ENCODE measurements at places on chromosomes 2 and 18.

GRCh38 chr2:158600155-158600802 is 143.5 kb downstream of the PKP4 start:
- no peak for DNase-seq

DNA sequence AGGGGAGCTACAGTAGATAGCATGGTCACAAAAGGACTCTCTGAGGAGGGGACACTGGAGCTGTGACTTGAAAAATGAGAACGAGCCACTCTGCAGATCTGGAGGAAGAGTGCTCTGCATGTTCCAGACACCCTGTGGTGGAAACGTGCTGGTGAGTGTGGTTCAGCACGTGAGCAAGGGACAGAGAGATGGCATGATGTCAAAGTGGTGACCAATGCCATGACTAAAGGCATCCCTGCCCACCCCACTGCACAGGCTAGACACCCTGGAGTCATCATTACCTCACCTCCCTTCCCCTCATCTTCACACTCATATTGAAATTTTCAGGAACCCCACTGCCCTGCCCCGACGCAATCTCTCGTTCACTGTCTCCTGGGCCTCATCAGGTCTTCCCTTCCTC is 56.5 kb downstream of the SLC4A5 start:
- DNase-seq = no peak

DNA sequence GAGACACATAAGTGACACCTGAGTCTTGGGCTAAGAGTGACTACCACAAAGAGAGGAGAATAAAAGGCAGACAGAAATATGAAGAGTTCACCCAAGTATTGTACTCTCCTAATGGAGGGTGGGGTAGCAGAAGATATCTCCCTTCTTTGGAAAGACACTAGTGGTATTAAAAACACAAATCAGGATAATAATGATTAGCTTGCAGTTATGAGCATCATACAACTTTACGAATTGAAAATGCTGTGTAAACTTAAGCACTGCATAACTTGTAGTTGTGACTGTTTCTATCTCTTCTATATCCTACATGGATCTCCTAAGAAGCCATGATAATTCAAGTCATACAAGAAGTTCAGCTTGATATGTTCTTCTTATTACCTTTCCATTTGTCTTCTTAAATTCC is 38.1 kb upstream of the CDH20 start:
- DNase-seq = no peak

GRCh38 chr2:17107151-17107550 is 411.1 kb downstream of the RAD51AP2 start:
- no peak for DNase-seq

- DNase-seq = no peak
These were observed 170.7 kb downstream of the TTC32 start for GRCh38 chr2:19731037-19731436.

DNA sequence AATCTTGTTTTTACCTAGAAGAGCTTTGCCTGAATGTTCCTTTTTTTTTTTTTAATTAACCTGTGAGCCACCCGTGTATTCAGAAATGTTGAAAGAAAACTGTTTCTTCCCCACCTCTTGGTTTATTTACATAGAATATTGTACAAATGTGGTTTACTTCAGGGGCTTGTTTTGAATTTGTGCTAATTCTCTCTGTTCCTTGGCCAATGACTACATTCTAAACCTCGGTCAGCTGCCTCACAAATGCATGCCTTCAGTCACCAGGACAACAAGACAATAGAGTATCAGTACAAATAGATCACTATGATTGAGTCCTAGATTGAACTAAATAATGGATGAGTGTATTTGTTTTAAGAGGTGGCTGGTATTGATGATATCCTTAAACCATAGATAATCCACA is 36.0 kb downstream of the AGFG1 start:
- no peak for DNase-seq

- DNase-seq = no peak
These were observed 67.9 kb downstream of the RHOB start for GRCh38 chr2:20514596-20515269.

GRCh38 chr2:10172033-10172871 is 49.7 kb downstream of the RRM2 start:
- no peak for DNase-seq

DNA sequence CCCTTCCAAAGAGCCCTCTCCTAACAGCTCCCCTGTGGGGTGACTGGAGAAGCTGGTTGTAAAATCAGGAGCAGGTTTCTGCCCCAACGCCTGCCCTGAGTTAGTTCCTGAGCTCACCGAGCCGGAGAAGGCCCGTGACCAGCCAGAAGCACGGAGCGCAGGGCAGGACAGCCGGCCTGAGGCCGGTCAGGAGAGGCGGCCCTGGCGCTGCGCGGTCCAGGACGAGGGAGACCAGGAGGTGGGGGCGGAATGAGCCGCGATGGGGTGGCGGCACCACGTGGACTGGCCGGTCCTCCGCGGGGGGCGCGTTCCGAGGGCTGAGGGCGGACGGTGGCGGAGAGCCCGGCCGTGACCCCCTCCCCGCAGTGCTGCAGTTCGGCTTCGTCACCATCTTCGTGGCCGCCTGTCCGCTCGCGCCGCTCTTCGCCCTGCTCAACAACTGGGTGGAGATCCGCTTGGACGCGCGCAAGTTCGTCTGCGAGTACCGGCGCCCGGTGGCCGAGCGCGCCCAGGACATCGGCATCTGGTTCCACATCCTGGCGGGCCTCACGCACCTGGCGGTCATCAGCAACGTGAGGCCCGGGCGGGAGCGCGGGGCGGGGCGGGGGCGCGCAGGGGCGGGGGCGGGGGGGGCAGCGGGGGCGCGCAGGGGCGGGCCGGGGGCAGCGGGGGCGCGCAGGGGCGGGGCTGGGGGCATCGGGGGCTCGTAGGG is 29.0 kb downstream of the ANO7 start:
- DNase-seq = no peak

DNA sequence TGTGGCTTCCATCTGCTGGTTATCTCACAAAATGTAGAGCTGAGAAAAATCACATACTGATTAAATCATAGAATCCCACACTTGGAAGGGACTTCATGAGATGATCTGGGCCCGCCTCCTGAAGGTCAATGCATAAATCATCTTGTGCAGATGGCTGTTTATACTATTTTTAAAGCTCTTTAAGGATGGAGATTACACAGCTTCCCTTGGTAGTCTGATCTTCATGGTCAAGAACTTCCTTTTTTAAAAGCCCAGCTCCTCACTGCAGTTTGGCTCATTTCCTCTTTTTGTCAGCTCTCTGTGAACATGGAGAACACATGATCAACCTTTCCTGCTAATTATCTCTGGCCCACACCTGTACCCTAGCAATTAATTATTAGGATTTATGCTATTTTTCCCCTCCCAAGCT is 25.9 kb downstream of the GCG start:
- no peak for DNase-seq

DNA sequence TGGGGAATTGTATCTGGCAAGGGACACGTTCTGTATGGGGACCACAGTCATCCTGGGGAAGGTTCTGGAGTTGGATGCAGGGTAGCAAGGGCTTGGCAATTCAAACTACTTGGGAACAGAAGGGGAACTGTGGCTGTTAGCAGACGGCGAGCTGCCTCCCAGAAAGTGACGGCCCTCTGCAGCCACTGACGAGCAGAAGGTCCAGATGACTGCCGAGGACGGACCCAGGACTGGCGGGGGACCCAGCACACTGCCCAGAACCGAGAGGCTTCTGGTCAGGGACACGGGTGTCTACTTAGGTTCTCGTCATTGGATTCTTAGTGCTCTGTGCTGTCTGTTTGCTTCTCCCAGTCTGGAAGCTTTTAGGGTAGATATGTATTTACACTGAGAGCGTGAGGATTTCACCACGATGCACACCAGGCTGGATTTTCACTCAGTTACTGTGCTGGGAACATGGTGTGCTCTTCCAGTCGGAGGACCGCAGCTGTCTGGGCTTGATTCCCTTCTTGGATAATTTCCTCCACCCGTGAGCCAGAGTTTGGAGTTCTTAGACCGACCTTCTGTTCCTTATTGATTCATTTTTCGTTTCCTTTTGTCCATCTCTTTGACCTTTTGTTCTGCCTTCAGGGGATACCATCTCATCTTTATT is 13.4 kb downstream of the GPR35 start:
- no peak for DNase-seq

DNA sequence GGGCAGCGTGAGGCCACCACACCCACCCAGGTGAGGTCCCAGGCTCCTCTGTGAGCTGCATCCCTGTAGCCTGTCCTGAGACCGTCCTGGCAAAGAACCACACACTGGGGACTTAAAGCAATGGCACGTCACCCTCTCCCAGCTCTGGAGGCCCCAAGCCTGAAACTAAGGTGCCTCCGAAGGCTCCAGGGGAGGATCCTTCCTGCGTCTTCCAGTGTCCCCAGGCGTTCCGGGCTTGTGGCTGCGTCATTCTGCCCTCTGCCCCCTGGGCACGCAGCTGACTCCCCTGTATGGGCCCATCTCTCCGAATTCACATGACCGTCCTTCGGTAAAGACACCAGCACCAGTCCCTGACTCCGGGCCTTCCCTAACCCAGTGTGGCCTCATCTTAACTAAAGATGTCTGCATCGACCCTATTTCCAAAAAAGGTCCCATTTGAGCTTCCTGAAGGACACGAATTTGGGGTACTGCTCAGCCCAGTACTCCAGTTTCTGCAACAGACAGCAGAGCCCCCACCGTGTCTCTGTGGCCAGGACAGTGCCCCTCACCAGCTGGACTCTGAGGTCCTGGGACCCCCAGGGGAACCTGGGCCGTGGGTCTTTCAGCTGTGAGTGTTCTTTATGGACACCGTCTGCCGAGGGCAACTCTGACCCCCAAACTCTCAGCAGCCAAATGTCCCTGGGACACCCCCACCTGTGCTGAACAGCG is 75.2 kb upstream of the CTDP1 start:
- DNase-seq = no peak

DNA sequence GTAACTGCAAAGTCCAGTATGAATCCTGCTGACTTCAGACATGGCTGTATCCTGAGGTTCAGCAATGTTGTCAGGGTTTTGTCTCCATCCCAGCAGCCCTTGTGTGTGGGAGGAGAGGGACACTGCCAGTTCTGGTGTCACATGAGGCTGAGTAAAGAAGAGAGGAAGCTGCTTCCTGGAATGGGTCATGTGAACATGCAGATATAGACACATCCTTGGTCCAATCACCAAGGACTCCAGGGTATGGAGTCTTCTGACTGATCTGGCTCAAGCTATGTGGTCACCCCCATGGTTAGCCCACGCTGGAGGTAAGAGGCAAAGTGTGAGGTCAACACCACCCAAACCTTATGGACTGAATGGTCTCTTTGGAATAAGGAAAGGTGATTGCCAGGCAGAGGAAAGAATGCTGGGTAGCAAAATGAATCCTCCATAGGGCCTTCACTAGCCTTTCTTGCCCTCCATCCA is 134.4 kb upstream of the SLC1A4 start:
- no peak for DNase-seq

DNA sequence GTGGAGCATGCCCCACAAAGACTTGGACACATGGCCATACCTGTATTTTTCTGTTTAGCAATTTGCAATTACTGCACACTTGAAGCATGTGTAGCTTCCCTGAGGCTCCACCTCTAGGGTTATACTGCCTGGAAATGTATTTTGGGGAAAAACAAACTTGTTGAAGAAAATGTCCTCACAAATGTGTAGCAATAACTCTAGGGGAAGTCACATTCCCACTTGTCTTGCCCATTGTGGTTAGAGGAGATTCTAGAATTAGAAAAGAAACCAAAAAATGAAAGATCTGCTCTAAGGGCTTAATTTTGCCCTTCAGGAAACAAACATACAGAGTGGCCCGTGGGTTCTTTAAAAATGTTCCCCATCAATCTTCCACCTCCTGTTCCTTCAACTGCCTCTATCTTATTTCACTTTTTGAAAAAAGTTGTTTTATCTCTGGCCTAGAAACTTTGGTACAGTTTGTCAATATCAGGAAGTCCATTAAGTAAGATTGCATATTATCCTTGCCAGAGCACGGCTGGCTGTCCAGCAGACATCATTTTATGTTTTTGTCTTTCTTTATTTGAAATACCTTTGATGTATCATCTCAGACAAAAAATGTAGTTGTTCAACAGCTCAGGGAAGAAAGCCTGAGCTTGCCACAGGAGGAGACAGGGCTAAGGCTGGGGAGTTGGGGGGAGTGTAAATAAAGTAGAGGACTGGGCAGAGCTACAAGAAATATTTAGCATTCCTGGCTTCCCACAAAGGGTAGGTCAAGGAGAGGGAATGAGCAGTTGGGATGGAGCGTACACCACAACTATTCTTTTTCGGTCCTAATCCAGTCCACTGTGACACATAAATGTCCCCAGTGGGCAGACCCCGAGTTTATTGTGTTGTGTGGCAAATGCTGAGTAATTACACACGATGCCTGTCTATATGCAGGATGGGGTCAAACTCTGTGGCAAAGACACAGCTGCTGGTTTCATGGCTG is 96.8 kb upstream of the CDC42EP3 start:
- DNase-seq = no peak

DNA sequence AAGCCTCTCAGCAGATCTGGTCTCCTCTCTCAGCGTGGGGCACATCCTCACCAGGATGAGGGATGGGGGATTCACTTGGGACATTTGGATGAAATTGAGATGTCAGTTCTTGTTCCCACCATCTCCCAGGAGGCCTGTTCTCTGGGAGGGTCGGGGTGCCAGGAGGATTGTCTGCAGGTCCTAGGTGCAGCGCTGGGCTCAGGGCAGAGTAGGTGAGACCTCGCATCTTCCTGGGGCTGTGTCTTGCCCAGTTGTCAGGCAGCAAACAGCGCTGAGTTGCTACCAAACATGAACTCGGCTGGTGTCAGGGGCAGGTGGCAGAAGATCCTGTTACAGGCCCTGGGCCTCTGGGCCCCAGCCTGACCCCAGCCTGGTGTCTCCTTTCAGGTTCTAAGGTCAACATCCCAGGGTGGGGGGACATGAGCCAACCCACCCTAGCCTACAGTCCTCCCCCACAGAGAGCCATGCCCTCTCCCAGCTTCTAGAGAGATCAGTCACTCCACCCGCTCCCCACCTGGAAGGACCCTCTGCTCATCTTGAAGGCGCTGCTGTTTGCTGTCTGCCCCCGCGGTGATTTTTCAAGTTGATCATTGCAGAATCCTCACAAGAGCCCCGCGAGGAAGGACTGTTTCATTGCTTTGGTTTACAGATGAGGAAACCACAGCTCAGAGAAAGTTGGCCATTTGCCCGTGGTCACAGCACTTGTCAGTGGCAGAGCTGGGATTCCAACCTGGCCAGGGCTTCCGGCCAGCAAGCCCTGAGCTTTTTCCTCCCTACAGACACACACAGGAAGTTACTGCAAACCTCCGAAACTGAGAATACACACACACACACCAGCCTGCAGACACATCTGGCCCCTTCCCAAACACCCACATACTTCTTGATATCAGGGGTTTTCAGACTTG is 83.9 kb downstream of the STPG4 start:
- DNase-seq = no peak

DNA sequence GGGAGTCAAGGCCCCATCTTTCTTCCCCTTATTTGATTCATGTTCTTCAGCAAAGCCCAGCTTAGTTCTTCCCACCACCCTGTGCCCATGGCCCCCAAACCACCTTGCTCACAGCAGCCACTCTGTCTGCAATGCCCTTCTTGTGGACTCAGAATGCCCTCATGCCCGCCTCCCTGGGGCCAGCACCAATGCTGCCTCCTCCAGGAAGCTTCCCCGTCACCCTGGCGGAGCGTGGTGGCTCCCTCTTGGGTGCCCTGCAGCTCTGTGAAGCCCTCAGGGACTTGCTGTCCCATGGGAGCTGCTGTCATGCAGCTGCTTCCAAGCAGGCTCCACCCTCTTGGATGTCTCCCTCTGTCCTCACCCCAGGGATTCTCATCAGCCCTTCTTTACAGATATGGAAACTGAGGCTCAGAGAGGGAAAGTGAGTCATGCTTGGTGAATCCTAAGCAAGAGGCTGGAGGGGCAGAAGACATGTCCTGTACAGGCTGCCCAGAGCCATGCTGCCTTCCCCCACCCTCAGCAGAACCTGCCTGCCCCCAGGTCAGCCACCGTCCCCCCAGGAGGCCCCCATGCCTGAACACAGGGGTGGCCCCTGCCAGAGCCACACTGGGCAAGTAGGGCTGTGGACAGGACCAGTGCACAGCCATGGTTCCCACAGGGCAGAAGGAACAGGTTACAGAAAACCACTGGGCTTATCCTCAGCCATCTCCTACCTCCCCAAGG is 11.8 kb upstream of the DUSP2 start:
- no peak for DNase-seq

Data from stimulated activated CD8-positive, alpha-beta memory T cell treated with anti-CD3 and anti-CD28 coated beads, Interleukin-15, amount 100 ng/mL, for 24 hours (primary cell).